ENCODE measurements at places on chromosomes 7 and 10.

DNA sequence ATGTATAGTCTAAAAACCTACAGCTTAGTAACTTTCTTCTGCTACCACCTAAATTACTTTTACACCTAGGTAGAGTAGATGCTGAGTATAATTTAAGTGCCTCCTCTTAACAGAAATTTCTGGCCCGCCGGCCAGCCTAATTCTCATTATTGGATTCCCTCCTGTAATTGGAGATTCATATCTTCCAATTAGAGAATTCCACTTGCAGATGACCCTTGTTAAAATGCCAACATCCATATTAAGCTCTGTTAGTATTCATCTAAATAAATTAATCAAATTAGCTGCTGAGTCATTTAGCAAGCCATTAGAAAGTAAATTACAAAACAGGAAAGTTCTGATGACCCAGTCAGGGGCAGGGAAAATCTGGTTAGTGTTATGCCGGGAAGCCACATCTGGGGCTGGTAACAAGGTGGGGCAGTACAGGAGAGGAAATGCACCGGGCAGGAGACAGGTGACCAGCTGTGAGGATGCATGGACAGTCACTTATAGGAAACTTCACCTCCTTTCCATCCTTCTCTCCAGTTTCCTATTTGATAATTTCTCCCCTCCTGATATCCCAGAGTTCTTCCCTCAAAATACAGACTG, 82.8 kb downstream of the ORC5 start:
- no peak for DNase-seq

GRCh38 chr10:80685355-80685754, 147.7 kb downstream of the SH2D4B start:
- no peak for DNase-seq

DNA sequence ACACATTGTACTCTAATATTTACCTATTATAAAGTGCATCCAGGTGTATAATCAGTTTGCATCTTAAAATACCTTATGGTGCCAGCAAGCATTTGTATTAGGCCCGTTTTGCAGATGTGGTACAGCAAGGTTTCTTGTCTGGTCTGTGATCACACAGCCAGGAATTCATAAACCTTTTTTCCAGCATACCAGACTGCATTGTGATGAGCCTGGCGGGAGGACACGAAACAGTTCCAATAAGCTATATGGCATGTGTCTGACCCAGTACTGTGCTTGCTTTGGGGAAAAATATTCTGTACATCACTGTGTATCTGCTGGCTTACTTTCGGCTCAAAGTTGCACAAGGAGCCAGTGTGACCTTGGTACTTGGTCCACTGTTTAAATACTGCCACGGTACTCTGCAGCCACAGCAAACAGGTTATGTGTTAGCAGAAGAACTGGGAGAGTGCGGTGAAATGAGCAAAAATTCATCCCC, 36.3 kb downstream of the CHN2 start:
- no peak for DNase-seq

GRCh38 chr7:130141161-130141883, 63.9 kb downstream of the TMEM209 start:
- peak; percentile 18 for DNase-seq

DNA sequence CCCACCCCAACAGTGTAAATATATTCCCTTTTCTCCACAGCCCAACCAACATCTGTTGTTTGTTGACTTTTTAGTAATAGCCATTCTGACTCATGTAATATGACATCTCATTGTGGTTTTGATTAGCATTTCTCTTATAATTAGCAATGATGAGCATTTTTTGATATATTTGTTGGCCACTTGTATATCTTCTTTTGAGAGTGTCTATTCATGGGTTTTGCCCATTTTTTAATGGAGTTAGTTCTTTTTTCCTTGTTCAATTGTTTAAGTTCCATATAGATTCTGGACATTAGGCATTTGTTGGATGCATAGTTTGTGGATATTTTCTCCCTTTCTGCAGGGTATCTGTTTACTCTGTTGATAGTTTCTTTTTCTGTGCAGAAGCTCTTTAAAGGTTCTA, 340.1 kb downstream of the NXPH1 start:
- no peak for DNase-seq

DNA sequence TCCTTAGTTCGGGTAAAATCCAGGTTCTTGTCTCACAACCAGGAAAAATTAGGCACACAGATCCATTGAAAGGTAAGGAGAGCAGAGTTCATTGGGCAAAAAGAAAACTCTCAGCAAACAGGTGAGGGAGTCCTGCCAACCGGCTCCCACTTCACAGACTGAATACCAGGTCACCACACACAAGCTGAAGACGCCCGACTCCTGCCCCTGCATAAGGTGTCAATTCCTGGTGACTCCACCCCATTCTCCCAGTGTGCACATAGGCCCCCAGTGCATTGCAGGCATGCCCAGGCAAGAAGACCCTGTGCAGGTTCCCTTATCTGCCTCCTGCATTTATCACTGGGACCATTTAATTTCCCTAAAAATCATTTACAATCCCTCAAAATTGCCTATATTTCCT, 354.6 kb downstream of the LRRTM3 start:
- DNase-seq, result no peak

DNA sequence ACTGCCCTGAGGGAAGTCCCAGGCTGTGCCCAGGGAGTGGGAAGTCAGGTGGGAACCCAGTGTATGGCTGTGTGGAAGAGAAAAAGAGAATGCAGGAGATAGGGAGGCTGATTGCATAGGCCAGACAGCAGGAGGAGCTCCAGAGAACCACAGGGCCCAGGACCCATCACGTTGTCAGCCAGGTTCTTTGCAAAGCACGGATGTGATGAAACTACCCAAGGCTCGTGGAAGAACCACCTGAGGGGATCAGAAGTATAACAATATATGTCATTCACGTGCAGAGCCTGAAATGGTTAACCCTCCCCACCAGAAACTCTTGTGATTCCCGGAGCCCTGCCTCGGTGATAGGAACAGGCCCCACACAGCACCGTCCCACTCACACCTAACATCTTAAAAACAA, 83.6 kb downstream of the LARP4B start:
- DNase-seq, result no peak

GRCh38 chr7:101942603-101943210, 125.3 kb downstream of the CUX1 start:
- no peak for DNase-seq

DNA sequence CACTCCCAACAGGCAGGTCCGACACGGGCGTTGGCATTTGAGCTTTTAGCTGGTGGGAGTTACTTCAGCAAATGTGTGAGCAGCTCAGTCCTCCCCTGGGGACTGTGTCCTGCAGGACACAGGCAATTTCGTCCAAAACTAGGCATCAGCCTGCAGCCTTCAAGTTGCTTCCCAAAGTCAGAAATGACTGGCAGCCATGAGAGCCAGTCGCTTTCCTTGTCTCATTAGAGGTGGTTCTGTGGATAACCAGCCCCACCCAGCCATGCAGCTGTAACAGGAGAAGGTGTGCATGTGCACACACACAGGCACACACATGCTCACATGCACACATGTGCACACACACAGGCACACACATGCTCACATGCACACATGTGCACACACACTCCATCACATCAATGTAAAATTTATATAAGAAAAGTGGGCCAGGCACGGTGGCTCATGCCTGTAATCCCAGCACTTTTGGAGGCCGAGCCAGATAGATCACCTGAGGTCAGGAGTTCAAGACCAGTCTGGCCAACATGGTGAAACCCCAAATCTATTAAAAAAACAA, 138.8 kb upstream of the TCERG1L start:
- no peak for DNase-seq

DNA sequence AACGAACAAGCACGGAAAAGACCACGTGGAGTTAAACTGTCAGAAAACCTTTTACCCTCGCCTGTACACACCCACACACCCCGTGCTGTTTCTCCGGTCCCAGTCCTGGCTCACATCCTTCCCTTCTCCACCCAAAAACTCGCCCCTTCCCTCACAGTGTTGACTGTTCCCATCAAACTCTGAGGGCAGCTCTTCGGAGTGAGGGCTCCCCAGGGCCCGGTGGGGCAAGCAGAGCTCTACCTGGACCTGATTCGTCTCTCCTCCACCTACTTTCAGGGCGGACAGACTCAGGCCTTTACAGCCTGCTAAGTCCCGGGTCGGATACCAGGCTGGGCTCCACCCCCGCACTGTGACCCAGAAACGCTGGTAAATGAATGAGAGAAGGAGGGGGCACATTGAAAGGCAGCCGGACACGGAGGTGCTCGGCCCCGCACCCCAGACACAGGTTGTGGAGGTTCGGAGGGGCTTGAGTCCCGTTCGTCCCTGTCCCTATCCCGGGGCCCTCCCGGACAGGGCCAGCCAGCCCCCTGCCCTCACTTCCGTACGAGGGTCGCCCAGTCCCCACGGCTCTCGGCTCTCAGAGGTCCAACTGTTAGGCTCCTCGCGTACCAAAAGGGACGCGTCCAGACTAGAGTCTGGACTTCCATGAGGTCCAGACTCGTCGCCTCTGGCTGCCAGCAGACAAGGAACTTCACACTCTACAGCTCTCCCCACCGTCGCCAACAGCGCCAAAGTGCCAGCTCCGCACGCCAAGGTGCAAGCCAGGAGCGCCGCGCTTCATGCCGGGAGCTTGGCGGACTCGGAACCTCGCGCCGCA, 31.7 kb upstream of the ASL start:
- peak; percentile 7 for DNase-seq

DNA sequence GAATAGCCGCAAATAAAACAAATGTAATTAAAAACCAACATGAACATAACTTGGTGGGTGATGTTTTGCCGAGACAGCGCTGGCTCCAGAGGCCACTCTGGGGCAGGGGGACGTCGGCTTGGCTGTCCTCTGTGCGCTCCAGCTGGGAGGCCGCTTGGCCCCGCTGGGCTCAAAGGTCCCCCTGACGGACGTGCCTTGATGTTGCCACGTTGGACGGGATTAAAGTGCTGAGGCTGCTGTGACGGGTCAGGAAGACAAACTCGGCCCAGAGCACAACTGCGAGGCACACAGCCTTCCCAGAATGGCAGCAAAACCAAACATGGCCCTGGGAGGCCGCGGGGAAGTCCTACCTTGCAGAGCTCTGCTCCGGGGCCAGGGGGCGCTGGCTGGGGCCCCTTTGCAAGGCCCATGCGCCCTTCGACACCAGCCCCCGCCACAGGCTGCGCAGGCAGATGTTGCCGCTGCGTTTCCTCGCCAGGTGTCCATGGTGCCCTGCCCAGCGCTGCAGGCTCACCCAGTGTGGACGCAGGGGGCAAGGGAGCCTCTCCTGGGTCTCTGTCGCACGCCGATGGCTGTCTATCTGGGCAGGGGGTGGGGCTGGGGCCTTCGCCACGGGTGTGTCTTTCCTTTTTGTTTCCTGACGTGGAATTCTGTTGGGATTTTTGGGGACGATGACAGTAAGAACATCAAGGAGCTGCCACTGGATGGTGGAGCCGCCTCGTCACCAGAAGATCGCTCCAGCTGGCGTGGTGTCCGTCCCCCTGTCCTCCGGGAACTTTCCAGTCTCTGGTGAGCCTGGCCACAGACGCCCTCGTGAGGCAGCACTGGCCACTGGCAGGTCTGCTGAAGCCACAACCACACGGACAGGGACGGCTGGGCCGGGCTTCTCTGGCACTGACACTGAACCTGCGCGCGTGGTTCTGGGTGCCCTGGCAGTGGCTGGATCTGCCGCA, 99.6 kb upstream of the DIP2C start:
- no peak for DNase-seq

GRCh38 chr10:76887223-76888010, 750.2 kb downstream of the KCNMA1 start:
- DNase-seq, result no peak

DNA sequence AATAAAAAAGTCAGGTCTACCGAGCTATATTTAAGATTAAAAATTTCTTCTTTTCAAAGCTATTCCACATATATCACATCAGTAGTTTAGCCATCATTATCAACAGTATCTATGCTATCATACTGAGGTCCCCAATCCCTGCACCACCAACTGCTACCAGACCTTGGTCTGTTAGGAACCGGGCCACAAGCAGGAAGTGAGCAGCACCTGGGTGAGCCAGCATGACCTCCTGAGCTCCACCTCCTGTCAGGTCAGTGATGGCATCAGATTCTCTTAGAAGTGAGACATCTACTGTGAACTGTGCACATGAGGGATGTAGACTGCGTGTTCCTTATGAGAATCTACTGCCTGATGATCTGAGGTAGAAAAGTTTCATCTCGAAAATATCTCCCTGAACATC, 632.1 kb upstream of the KCND2 start:
- no peak for DNase-seq

GRCh38 chr10:35017608-35018007, 72.5 kb downstream of the CUL2 start:
- no peak for DNase-seq

GRCh38 chr7:95986178-95986764, 213.9 kb downstream of the DYNC1I1 start:
- DNase-seq, result peak; percentile 21

- no peak for DNase-seq
These were observed 8.3 kb upstream of the RHOBTB1 start for GRCh38 chr10:60952067-60952845.

DNA sequence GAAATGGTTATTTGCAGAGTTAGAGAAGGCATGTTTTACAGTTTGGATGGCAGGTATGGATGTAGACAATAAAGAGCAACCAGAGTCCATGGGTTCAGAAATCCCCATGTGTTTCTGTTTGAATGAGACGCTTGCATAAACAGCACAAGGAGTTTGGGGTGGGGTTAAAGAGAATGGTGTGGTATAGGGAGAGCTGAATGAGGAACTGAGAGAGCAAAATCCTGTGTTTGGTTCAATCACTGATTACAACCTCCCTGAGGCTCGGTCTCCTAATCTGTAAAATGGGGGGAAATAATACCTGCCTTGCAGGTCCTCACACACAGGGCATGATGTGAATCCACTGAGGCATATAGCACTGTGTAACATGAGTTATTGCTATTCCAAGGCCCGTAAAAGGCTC, 23.7 kb downstream of the CAV1 start:
- DNase-seq, result no peak

GRCh38 chr10:119087271-119087882, 6.8 kb upstream of the EIF3A start:
- no peak for DNase-seq

Measured in DMS79 (cell line).